Hair follicular keratinocyte (primary cell): ENCODE measurements at places on chromosomes 5 and 9. TPM values are rescaled to one million over a fixed set of nuclear protein-coding genes. Genes with fewer than 3 reads are reported as not detected.

Gene ICE1
- total RNA-seq: 14.6 and 15.4 TPM in 2 replicates

Gene NR2F1
- total RNA-seq: not detected in 2 replicates

Gene SPATA31C1
- total RNA-seq: not detected in 2 replicates

Gene SH3RF2
- 25.8 and 32.2 TPM in 2 replicates for total RNA-seq

Gene INSL6
- not detected in 2 replicates for total RNA-seq

Gene WNK2
- not detected in 2 replicates for total RNA-seq

Gene NEUROG1
- not detected in 2 replicates for total RNA-seq

Gene CDC20B
- not detected in 2 replicates for total RNA-seq

Gene MARCHF11
- not detected in 2 replicates for total RNA-seq

Gene IL13
- not detected in 2 replicates for total RNA-seq

Gene IFNA21
- total RNA-seq: not detected in 2 replicates

Gene NMUR2
- total RNA-seq: not detected in 2 replicates

Gene GAS1
- total RNA-seq: 1.5 and 3.2 TPM in 2 replicates
